ENCODE measurements at places on chromosomes 7 and 10.

- no peak for DNase-seq
Measured at GRCh38 chr7:91656541-91657482, 223.7 kb downstream of the MTERF1 start.

DNA sequence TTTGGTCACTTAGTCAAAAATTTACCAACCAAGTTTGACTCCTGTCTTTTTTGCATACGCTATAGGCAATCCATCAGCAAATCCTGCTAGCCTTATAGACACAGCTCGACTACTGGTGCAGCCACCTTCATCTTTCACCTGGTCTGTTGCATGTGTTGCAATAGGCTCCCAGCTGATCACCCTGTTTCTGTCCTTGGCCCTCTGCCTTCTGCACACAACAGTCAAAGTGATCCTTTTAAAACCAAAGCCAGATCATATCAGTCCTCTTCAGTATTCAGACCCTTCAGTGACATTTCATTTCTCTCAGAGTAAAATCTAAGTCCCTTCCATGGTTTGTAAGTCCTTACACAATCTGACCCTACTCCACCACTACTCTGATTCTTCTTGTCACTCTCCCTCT lies 10.9 kb upstream of the CDK6 start:
- no peak for DNase-seq

- no peak for DNase-seq
Measured at GRCh38 chr7:26500749-26501352, 209.2 kb downstream of the SNX10 start.

DNA sequence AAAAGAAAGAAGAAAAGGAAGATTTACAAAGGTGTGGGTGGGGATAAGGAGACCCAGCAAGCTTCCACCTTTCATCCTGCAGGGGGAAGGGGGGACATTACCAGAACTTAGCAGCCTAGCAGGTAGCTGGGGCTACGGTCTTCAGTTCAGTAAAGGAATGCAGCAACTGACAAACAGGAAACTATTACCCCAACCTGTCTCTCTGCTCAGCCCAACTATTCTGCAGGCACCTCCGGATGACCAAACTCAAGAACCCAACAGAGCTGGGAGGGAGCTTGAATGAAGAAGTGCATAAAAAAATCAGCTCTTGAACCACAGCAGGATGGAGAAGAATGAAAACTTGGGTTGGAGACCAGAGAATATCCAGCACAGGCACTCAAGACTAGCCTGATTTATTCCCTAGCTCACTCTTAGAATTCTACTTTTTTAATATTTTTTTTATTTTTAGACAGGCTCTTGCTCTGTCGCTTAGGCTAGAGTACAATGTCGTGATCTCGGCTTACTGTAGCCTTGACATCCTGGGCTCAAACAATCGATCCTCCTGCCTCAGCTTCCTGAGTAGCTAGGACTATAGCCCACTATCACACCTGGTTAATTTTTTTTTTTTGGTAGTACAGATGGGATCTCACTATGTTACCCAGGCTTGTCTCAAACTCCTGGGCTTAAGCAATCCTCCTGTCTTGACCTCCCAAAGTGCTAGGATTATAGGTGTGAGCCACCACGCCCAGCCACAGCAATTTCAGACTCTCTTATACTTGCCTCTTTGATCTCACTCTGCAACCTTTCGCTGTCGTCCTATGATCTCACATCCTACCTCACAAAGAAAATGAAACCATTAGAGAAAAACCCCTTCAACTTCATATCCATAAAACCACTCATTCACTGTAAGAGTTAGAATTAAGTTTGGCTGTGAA lies 18.5 kb upstream of the C10orf67 start:
- DNase-seq = no peak

DNA sequence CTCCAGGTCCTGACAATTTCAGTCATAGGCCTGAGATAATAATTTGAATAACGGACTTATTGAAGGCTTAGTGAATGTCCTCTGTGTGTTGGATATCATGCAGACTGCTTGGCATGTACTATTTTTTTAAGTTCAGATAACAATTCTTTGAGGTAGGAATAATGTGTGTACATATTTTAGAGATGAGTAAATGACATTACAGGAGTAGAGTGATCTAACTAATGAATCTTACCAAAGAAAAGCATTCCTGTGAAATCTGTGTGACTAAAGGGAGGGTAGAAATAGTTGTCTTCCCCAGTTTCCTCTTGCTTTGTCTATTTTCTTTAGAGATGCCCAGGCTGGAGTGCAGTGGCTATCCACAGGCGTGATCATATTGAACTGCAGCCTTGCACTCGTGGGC lies 391.8 kb upstream of the ETV1 start:
- no peak for DNase-seq

GRCh38 chr7:31764462-31764861 lies 77.4 kb downstream of the PPP1R17 start:
- no peak for DNase-seq

- no peak for DNase-seq
Measured at GRCh38 chr10:77685432-77685831, 47.8 kb upstream of the KCNMA1 start.

DNA sequence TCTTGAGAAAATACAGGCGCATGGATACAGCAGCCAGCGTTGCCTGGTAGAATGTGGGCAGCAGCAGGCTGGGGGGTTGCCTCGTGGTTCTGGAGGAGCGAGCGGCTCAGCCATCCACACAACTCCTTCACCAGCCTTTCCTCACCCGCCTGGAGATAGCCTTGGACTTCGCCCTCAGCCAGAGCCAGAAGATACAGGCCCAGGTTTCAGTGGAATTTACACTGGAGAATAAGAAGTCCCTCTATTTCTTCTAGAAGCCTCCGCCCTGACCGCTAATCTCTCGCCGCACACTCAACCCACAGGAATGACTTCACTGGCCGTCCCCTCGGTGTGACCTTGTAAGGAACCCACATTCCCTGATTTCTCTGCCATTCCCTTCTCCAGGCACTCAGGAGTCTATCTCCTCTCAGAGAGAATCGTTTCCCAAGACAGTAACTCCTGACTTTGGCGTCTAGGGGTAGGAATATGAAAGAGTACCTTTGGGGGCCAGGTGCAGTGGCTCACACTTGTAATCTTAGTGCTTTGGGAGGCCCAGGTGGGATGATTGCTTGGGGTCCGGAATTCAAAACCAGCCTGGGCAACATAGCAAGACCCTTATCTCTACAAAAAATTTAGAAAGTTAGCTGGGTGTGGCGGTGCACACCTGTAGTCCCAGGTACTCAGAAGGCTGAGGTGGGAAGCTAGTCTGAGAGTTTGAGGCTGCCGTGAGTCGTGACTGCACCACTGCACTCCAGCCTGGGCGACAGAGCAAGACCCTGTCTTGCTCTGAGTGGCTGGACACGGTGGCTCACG lies 52.0 kb upstream of the ECHDC3 start:
- DNase-seq = no peak

- DNase-seq = no peak
Measured at GRCh38 chr7:81231301-81231838, 312.5 kb upstream of the SEMA3C start.

DNA sequence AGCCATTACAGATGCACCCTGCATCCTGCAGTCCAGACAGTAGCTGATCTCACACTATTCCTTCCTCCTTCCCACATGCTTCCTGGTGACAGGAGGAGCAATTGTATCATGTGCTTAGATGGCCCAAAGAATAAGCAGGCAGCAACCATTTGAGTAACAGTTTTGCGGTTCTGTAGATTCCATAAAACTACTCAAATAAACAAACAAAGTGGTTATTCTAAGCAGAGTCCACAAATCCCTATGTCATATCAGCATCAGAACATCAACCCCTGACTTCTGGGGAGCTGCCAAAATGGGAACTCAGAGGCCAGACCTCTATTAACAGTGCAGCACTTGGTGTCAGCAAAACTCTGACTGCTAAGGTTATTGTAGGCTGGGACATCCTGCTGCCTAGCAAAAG lies 226.0 kb downstream of the SORCS1 start:
- DNase-seq = no peak

GRCh38 chr10:17425584-17426262 lies 28.7 kb downstream of the ST8SIA6 start:
- no peak for DNase-seq

GRCh38 chr7:18499407-18500177 lies 4.0 kb downstream of the HDAC9 start:
- no peak for DNase-seq

DNA sequence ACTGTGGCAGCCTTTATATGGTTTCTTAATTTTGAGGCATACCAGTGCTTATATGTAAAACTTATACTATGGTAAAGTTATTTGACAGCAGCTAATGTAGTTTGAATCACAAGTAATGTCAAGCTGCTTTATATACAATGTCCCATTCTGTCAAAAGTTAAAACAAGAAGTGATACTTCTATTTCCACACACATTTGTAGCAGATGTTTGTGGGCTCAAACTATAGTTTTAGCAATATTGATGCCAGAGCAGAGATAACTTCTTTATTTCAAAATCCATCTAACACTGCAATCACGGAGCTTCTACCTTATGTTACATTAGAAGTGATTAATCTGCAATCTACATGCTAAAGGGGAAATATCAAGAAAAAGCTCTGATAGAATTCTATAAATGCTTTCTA lies 149.6 kb downstream of the ADK start:
- DNase-seq = no peak

GRCh38 chr10:11783558-11783865 lies 39.6 kb upstream of the PROSER2 start:
- no peak for DNase-seq

DNA sequence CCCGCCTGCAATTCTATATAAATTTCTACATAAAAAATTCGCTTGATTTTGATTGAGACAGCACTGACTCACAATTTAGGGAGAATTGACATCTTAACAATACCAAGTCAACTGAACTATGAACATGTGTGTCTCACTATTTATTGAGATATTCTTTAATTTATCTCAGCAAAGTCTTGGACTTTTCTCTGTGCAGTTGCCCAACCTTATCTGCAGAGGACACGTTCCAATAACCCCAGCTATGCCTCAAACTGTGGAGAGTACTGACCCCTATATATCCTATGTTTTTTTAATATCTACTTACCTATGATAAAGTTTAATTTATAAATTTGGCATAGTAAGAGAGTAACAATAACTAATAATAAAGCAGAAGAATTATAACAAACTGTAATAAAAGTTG lies 69.4 kb upstream of the PIP4K2A start:
- no peak for DNase-seq

DNA sequence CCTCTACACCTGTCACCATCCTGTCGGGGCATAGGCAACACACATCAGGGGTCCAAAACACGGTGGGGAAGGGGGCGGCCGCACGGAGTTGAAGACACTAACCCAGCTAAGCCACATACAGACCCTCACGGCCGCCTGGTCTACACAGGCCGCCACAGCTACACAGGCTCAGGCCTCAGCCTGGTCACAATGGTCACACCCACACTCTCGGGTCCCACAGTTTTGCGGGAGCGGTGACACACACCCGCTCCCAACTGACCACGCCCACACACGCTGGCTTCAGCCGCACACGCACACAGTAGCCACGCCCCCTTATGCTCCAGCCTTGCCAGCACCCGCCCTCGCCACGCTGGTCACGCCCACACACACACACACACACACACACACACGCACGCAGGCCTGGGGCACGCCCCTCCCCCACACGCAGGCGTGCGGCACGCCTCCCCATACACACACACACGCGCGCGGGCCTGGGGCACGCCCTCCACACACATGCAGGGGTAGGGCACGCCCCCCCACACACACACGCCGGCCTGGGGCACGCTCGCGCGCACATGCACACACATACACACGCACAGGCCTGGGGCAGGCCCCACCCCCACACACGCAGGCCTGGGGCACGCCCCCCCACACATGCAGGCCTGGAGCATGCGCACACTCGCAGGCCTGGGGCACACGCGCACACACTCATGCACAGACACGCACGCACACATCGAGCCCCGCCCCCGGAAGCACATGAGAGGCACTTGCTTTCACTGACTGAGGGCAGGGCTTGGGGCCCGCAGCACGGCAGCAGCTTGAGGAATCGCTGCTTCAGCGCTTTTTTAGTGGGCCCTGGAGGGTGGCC lies 12.3 kb upstream of the OGA start:
- peak; percentile 84 for DNase-seq

DNA sequence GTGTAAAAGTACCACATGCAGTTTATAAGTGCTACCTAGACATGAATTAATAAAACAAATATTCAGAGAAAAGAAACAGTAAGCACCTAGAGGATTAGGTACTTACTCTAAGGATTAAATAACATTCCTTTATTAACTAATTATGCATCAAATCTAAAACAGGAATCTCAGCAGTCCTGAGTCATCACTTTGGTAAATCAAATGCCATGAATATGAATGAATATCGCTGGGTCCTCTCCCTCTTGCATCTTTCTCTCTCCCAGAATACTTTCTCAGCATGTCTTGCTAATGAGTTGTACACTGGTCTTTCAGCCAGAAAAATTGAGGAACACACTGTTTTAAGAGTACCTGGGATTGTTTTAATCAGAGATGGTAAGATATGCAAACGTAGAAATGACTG lies 225.5 kb upstream of the NFE2L3 start:
- DNase-seq = no peak

GRCh38 chr7:48089046-48090003 lies at the start of gene UPP1:
UPP1 (plus strand) TSS chr7:48089265; CDS start chr7:48094784, 5,519 bp downstream.
- peak; percentile 79 for DNase-seq

DNA sequence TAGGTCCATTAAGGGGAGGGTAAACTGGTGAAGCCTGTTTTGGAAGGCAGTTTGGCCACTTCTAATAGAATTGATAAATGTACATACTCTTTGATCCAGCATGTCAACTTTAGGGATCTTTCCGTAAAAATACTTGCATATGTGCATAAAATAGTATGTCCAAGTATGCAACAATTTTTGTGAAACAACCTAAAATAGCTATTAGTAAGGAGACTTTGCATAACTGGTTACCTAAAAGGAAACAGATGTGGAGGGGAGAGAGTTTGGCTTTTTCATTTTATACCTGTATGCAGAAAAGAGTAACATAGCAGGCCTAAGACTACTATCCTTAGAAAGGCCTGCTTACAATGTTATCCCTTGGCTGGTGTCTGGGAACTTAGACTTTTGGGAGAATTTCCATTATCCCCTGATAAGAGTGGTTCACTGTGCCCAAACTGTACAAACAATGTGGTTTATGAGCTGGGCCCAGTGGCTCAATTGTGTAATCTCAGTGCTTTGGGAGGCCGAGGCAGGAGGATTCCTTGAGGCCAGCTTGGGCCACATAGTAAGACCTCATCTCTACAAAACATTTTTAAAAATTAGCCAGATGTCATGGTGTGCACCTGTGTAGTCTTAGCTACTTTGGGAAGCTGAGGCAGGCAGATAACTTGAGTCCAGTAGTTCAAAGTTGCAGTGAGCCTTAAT lies 21.3 kb downstream of the PTPN12 start:
- DNase-seq = no peak

GRCh38 chr10:132870426-132870825 lies 71.9 kb downstream of the CFAP46 start:
- no peak for DNase-seq

- DNase-seq = no peak
Measured at GRCh38 chr7:66013938-66014337, 31.9 kb upstream of the GUSB start.

DNA sequence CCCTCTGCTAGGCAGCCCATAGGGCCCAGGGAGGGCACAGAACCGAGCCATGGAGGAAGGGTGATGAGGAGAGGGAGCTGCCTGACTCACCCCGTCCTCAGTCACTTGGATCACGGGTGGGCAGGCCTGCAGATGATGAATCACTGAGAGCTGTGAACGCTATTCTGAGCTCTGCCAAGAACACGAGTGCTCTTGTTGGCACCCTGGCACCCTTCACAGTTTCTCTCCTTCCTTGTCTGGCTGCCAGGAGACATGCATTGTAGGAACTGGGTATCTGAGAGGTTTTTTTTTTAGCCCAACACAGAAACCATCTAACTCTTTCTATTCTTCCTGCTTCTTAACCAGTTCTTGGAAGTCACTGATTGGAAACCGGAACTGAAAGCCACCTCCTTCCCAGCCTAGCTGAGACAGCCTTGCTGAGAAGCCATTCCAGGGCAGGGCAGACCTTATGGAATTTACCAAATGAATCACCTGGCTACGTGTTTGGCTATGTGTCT lies 82.1 kb downstream of the SLC37A3 start:
- DNase-seq = no peak

All from stimulated activated CD8-positive, alpha-beta memory T cell treated with anti-CD3 and anti-CD28 coated beads, Interleukin-15, amount 100 ng/mL, for 4 hours (primary cell).